ENCODE measurements at places on chromosomes 6 and 20.

DNA sequence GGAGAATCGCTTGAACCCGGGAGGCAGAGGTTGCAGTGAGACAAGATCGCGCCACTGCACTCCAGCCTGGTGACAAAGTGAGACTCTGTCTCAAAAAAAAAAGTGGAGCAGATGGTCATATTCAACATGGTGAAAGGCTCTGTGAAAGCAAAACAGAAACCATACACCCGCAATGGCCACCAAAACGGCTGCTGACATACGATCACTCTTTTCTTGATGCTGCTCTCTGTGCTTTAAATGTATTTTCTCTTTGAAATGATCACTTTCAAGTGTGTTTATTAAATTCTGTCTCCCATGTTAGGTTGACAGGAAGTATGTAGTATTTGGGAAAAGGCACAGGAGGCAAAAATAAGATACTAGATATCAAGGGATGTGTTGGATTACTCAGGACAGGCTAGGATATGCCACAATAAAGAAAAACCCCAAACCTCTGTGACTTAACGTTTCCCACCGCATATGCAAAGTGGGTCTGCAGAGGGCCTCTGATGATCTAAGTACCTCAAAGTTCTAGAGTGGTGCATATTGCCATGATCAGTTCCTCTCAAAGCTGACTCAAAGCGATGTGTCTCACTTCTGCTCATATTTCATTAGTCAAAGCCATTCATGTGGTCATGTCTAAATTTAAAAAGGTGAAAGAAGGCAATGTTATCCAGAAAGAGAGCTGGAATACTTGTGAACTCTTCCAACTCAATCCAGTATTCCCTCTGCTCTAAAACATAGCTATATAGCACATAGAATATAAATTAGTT lies 155.1 kb upstream of the SOX4 start:
- no peak overlapping the region for H3K4me3 ChIP-seq
- no peaks in the 10 kb centered on the region for H3K36me3 ChIP-seq
- no peaks in the 10 kb centered on the region for H3K27me3 ChIP-seq
- H3K27ac ChIP-seq, result no peak overlapping the region
- DNase-seq, result no peak

- DNase-seq, result no peak
- peaks cover 70% of the 10 kb centered on the region for H3K4me1 ChIP-seq
Measured at GRCh38 chr6:85453490-85453889, 3.6 kb downstream of the NT5E start.

DNA sequence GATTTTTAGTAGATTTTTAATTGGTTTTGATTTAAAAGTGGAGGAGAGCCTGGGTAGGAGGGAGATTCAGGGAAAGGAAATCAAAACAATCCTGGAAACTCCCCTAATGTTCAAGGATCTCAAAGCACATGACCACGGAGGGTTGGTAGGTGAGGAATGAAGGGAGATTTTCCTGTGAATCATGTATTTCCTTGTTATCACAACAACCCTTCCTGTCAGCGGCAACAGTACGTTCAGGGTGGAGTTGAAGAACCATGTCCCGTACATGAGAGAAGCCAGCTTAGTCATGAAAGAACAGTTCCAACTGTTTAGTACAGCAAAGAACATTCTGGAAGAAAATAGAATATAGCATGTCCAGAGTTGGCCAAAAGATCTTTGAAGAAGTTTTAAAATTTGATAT lies 79.4 kb upstream of the SCAF8 start:
- no peaks in the 10 kb centered on the region for H3K27me3 ChIP-seq
- no peaks in the 10 kb centered on the region for H3K4me1 ChIP-seq
- H3K36me3 ChIP-seq, result no peaks in the 10 kb centered on the region
- H3K4me3 ChIP-seq, result no peak overlapping the region
- no peak for DNase-seq

DNA sequence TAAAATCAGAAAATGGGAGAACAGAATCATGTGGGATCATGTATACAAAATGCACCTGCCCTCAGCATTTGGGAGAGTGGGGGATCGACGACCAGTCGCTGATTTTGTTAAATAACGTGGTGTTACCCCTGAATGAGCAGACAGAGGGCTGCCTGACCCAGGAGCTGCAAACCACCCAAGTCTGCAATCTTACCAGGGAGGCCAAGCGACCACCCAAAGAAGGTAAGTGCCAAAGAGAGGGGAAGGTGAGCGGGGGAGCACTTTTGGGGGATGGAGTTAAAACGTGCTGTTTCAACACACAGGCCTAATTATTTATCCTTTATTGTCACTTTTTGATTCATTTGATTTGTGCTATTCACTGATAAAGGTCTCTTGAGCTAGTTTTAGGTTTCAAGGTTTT lies 4.1 kb downstream of the ADGRB3 start:
- no peak for DNase-seq
- no peak overlapping the region for H3K4me3 ChIP-seq
- H3K36me3 ChIP-seq, result no peaks in the 10 kb centered on the region

GRCh38 chr6:62265906-62266525 lies 20.0 kb downstream of the KHDRBS2 start:
- DNase-seq, result no peak
- H3K4me3 ChIP-seq, result no peak overlapping the region
- no peaks in the 10 kb centered on the region for H3K4me1 ChIP-seq
- H3K27me3 ChIP-seq, result no peaks in the 10 kb centered on the region
- no peaks in the 10 kb centered on the region for H3K36me3 ChIP-seq

GRCh38 chr6:56756219-56756789 lies 113.6 kb upstream of the DST start:
- H3K27ac ChIP-seq, result no peak overlapping the region
- H3K4me3 ChIP-seq, result no peak overlapping the region
- H3K4me1 ChIP-seq, result peaks cover 28% of the 10 kb centered on the region
- DNase-seq, result no peak
- H3K36me3 ChIP-seq, result 0 out of 2 replicates have a peak, but pooled peaks cover 3% of the 10 kb centered on the region

Data from PC-9 (cell line).